ENCODE measurements at places on chromosomes 4 and X. TPM values are rescaled to one million over a fixed set of nuclear protein-coding genes. Genes with fewer than 3 reads are reported as not detected.
A peak's percentile ranks its signal among the peaks of the same experiment; 100 is the strongest.

Gene MAGEA9B
- not detected for total RNA-seq

Gene S100G
- not detected for total RNA-seq

Gene NCAPG
- total RNA-seq: 66.9 TPM

Gene OPHN1
- total RNA-seq: 2.8 TPM

Gene SORBS2
- total RNA-seq: 20.3 TPM

Gene CMC4
- 14.4 TPM for total RNA-seq

Gene TRPC5OS
- not detected for total RNA-seq

Gene DMRTC1
- total RNA-seq: not detected

Gene GCNA
- total RNA-seq: 0.52 TPM

- no peak for DNase-seq
Observed at GRCh38 chr4:177374966-177375365, 65.3 kb downstream of the NEIL3 start.

DNA sequence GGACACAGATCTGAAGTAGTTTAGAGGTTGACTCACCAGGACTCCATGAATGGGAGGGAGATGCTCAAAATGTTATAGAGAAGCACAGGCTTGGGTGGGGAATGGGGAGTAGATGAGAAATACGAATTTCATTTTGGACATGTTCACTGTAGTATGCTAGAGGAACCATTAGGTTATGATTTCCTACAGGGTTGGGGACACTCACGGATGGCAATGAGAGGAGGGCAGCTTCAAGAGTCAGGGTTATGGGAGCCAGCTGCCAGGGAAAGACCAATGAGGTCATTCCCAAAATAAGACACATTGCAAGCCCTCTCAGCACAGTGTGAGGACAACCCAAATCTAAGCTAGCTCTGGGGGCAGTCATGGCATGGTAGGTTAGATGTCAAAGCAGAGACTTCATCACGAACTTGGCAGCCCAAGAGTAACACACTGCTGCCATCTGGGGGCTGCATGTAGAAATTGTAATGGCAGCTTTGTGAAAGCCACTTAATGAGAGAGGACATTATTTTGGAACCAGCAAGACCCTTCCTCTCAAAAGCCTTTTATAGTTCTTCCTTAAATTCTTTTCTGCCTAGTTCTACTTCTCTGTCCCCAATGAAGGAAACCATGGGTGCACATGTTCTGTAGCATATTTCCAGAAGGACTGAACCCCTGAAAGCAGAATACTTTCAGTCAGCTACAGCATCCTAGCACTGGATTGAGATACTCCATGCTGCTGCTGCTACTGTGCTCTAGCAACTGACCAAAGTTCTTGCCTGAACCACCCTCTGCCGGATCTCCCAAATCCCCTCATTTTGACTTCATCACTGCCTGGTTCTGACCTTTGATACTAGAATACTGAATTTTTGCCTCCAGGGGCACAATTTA is 16.2 kb upstream of the ZCCHC12 start:
- no peak for DNase-seq

- no peak for DNase-seq
Observed at GRCh38 chr4:71050809-71051208, 57.4 kb downstream of the DCK start.

DNA sequence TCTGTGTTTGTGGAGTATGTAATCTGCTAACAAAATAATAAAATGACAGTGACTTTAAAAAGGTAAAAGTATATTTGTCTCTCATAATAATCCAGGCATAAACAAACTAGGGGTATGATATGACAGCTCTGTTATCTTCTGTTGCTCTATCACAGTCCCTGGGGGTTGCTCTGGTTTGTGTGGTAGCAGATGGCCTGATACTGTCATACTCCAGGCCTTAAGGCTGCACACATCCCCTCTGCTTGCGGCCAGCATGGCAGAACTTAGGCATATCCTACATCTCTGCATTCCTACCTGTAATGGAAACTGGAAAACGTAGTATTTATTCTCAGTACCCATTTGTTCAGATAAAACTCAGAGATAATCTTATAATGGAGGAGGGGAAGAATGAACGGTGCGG is 117.9 kb upstream of the HAND2 start:
- no peak for DNase-seq

- DNase-seq: no peak
Observed at GRCh38 chr4:125321709-125322365, 7.1 kb downstream of the FAT4 start.

DNA sequence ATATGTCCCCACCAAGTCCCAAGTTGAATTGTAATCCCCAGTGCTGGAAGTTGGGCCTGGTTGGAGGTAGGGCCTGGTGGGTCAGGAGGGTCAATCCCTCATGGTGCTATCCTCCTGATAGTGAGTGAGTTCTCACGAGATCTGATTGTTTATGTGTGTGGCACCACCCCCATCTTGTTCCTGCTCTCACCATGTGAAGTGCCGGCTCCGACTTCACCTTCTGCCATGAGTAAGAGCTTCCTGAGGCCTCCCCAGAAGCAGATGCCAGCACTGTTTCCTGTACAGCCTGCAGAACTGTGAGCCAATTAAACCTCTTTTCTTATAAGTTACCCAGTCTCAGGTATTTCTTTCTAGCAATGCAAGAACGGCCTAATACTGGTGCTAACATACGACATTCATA is 22.7 kb upstream of the TMEM33 start:
- DNase-seq: no peak

DNA sequence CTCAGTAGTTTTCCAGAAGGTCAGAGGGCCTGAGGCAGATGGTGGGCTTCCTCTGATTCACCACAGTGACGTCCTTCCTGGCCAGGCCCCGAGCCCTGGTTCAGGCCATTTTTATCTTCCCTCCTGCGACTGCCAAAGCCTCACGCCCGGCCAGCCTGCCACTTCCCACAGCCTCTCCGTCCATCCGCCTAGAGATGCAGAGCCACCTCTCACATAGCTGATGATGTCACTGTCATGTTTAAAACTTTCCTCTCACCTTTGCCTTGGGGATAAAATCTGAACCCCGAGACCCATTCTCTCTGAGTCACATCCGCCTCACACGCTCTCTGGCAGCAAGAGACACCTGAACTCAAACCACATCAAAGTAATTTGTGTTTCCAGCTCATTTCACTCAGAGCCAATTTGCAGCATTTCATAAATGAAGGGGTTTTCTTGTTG is 175.3 kb downstream of the QDPR start:
- peak; percentile 10 for DNase-seq

GRCh38 chr4:77631276-77631675 is 25.7 kb downstream of the CXCL13 start:
- DNase-seq: no peak

DNA sequence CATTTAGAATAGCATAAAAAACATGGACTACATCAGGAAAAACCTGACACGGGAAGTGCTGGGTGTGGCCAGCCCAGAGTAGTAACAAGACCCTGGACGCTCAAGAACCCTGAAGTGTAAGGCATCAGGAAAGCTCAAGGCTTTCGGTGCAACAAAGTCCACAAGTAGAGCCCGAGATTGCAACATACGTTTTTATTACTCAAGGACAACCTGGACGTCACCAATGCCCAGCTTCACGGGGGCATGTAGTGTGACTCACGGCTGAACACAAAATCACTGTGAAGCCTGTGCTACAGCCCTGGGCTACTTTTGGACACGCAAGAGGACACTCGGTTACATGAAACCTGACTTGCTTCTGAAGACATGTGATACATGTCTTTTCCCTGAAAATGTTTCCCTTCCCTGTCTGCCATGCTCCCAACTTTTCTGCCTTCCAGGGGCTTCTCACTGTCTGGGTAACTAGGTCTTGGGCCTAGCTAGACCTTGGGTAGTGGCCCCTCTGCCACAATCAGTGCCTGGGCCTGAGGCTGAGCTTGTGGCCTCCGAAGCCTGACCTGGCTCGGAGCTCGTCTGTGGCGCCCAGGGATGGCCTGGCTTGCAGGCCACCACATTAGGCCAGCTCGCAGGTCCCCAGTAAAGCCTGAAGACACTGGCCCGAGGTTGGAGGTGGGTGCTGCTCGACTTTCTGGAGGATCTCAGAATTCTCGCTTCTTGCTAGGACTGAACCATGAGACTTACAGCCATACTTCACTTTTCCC is 9.2 kb downstream of the IRAK1 start:
- DNase-seq: no peak

GRCh38 chr4:178784491-178784890 is 1342.3 kb upstream of the AGA start:
- no peak for DNase-seq
